ENCODE measurements at places on chromosomes 11 and 22.

DNA sequence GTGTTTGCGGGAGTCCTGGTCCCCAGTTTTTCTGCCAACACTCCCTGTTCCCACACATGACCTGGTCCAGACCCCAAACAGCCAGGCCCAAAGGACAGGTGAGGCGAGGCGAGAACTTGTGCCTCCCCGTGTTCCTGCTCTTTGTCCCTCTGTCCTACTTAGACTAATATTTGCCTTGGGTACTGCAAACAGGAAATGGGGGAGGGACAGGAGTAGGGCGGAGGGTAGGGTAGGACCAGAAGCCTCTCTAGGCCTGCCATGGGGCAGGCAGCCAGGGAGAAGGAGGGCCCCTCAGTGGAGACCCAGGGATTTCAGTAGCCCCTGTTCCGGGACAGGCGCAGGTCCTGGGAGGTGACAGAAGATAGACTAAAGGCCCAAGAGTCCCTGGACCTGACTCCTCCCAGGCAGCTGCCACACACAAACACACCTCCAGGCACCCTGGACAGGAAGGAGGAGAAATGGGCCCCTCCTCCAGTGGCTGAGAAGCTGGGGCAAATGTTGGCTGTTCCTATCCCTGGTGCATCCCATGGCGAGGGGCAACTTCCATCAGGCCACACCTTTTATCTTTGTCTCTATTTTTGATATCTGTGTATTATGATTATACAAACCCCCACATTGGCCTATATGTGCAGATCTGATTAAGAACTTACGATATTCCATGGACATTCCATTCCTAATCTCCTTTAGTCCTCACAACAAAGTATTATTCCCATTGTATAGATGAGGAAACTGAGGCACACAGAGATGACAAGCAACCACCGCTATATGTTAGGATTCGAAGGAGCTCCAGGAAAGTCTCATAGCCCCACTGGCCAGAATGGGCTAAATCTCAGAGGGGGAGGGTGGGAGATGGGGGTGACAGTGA lies 626 bp upstream of the F2 start:
- DNase-seq, result no peak

GRCh38 chr11:120306519-120307242 lies 18.4 kb upstream of the TLCD5 start:
- no peak for DNase-seq

DNA sequence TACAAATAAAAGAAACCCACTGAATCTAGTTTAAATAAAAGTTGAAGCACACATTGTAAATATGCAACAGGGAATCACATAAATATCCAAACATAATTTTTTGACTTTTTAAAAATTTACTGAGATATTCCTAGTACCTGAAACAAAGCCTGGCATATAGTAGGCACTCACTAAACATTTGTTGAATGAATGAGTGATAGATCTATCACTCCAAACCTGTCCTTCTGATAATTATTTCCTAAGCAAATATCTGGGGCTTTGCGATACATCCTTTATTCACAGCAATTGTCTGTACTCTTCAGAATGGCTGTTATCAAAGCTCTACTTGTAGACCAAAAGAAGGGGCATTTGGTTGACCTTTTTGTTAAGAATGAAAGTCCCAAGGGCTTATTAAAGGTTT lies 2.6 kb upstream of the PSMA1 start:
- no peak for DNase-seq

GRCh38 chr22:46036558-46037408 lies 59.8 kb upstream of the WNT7B start:
- peak; percentile 49 for DNase-seq

GRCh38 chr11:68312780-68313573 lies 586 bp downstream of the LRP5 start:
- no peak for DNase-seq

- no peak for DNase-seq
Observed at GRCh38 chr11:335779-336658, 15.4 kb upstream of the IFITM3 start.

DNA sequence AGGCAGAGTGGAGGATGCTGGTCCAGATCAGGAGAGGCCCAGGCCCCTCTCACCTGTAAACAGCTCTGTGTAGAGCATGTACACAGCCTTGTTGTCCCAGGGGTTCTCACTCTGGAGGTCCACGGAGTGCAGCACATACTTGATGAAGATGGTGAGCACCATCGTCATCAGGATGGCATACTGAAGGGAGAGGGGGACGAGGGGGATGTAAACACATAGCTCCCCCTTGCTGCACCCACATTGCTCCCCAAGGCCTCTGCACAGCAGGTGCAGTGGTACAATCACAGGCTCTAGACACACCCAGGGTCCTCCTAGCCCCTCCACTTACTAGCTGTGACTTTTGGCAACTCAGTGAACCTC lies 2.9 kb downstream of the SYVN1 start:
- DNase-seq, result no peak

GRCh38 chr11:98194611-98195010 lies 826.1 kb upstream of the CNTN5 start:
- DNase-seq, result no peak

- DNase-seq, result no peak
Observed at GRCh38 chr11:7020183-7020917, at the start of the genes NLRP14 and ZNF214. Gene NLRP14, plus strand, starts transcription at chr11:7020479. Its CDS starts 18,108 bp downstream, at chr11:7038587. Gene ZNF214, minus strand, starts transcription at chr11:7020346. Its CDS starts 17,511 bp downstream, at chr11:7002835.

DNA sequence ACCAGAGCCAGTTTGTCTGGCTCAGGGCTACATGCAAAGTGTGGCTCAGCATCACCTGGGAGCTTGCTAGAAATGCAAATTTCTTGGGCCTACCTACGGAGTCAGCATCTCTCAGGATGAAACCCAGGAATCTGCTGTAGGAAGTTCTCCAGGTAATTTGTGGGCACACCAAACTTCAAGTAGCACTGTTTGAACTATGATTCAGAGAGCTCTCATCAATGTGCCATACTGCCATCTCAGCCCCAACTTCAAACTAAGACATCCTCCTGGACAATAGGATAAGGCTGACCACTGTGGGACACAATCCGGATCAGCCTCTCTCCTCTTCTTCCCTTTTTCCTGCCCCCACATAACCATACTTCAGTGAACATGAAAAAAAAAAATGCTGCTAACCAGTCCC lies 374.5 kb downstream of the METTL15 start:
- DNase-seq, result no peak

- DNase-seq, result no peak
Observed at GRCh38 chr11:120756931-120757330, 245.4 kb downstream of the GRIK4 start.

Data from stimulated activated CD4-positive, alpha-beta T cell treated with anti-CD3 and anti-CD28 coated beads, Interleukin-1b, Interleukin-23, amount 100 ng/mL, for 48 hours (primary cell).